Vein endothelial cell (primary cell): ENCODE measurements at places on chromosomes 5 and 9. TPM values are rescaled to one million over a fixed set of nuclear protein-coding genes. Genes with fewer than 3 reads are reported as not detected.

Gene KCNT1
- under 0.01 TPM in 1 of 2 replicates, not detected in the other for total RNA-seq

Gene EGFLAM
- under 0.01 and 0.96 TPM in 2 replicates for total RNA-seq

Gene GALNT12
- total RNA-seq = under 0.01 and 0.76 TPM in 2 replicates

Gene BARHL1
- total RNA-seq = not detected in 2 replicates

Gene GFPT2
- 0.86 and 0.98 TPM in 2 replicates for total RNA-seq

Gene SPINK13
- total RNA-seq = not detected in 2 replicates

Gene RPS23
- total RNA-seq = 2,368 and 3,053 TPM in 2 replicates

Gene RANBP17
- 6.2 and 11.1 TPM in 2 replicates for total RNA-seq

Gene GPRIN1
- 9.5 and 11.4 TPM in 2 replicates for total RNA-seq

Gene FOXD4L5
- total RNA-seq = not detected in 2 replicates

Gene SLC6A18
- not detected in 2 replicates for total RNA-seq

Gene TAS2R1
- not detected in 2 replicates for total RNA-seq

Gene HARS1
- 48.7 and 60.9 TPM in 2 replicates for total RNA-seq

Gene SLC6A3
- total RNA-seq = not detected in 2 replicates

Gene PCDHGB4
- total RNA-seq = 15.0 and 15.2 TPM in 2 replicates

Gene CCDC180
- 2.2 and 2.9 TPM in 2 replicates for total RNA-seq

Gene SLC34A1
- not detected in 2 replicates for total RNA-seq

Gene FBP1
- 3.2 and 3.3 TPM in 2 replicates for total RNA-seq

Gene IL13
- not detected in 2 replicates for total RNA-seq

Gene FST
- 1.9 and 6.9 TPM in 2 replicates for total RNA-seq

Gene PHF24
- not detected in 2 replicates for total RNA-seq

Gene ORM1
- not detected in 2 replicates for total RNA-seq

Gene PDLIM4
- total RNA-seq = 47.4 and 56.8 TPM in 2 replicates
